Activated CD4-positive, alpha-beta T cell treated with anti-CD3 and anti-CD28 coated beads, Interleukin-2, amount 50 U/mL, for 16 hours (primary cell): ENCODE measurements at places on chromosomes 2 and 18.

DNA sequence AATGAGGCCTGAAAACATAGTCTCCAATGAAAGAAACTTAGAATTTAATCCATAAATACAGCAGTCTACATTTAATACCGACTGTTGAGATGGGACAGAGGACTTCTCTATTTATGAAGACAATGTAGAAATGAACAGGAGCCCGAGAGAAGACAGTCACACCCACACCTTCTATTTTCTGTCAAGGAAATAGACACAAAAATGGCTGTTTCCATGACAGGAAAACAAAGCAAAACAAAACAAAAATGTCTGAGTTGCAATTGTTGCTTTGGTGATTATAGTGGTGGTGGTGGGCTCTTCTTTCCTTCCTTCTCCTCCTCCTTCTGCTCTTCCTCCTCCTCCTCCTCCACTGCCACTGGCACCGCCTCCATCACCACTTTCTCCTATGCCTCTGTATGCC is 72.3 kb upstream of the CCDC68 start:
- no peak for DNase-seq

DNA sequence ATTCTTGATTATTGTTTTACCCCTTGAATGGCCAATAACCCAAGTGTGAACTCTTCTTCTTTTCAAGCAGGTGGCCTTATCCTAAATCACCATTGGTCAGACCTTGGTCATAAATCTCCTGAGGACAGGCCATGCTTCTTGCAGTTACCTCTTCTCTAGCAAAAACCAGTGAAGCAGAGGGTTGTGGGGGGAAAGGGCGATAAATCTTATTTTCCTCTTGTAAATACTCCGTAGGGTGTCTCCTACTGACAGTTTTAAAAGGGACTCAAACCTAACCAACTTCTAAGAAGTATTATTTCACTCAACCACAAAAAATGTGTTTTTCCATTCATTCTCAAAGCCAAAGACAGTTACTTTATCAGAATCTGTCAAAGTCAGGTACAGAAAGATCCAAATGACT is 168.1 kb upstream of the RMP24 start:
- no peak for DNase-seq

GRCh38 chr2:20419007-20419576 is 27.8 kb upstream of the RHOB start:
- no peak for DNase-seq

DNA sequence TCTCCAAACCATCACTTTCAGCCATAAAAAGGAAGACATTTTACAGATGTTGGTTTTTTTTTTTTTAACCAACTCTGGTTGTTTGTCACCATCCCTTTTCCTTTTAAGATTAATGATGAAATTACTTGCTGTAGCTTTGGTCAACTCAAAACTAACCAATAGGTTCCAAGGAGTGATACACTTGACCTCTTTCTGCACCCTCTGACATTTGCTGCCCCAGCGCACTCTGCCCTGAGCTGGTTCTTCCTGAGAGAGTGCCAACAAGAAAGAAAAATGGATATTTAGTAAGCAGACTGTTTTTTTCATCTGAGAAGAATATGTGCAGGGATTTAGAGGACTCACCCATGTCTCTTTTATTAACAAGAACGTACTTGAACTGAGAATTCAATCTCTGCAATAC is 520.0 kb downstream of the TXNL1 start:
- peak; percentile 3 for DNase-seq

DNA sequence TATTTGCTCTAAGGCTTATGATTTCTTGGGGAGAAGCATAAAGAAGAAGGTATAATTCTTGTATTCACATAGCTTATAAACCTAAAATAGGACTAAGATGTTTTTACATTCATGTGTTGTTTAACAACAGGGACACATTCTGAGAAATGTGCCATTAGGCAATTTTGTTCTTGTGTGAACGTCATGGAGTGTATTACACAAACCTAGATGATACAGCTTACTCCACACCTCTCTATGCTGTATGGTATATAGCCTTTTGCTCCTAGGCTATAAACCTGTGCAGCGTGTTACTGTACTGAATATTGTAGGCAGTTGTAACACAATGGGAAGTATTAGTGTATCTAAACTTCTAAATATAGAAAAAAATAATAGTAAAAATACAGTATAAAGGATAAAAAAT is 92.1 kb downstream of the PHLPP1 start:
- no peak for DNase-seq

DNA sequence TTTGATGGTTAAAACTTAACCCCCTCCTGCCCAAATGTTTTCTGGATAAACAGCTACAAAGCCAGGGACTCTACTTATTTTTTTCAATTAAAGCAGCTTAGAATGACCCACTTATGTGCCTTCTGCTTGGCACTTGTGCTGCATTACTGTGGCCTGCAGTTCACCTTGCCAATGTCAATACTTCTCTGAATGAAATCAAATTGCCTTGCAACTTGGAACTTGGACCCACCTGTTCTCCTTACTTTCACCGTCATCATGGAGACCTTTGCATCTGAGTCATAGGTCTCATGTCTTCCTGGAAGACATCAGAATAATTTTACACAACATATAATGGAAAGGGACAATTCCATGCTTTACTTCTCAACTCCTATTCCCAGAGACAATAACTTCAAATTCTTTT is 92.1 kb upstream of the FHL2 start:
- no peak for DNase-seq

- no peak for DNase-seq
Observed at GRCh38 chr18:40235836-40236235, 1719.2 kb upstream of the PIK3C3 start.

DNA sequence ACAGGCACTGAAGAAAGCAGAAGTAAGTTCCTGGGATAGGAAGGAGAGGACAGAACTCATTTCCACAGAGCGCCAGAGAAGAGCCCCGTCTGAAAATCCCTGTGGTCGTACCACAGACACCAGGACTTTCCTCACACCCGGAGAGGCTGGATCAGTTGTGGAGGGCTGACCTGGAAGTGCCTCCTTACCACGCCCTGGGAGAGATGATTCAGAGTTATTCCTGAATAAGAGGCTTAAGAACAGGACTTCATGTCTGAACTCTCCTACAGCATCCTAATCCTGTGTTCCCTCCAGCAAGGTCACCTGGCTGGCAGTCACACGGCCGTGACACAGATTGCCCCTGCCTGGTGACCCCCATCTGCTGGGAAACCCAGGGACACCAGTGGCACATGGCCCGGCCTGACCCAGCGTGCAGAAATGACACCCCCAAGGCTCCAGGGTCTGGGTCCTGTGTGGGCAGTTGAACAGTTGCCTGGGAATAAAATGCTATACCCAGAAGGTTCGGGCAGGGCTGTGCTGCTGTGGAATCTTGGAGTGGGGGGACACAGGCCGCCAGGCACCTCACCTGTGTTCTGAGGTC is 105.9 kb downstream of the PXDN start:
- no peak for DNase-seq

- DNase-seq, result no peak
Observed at GRCh38 chr2:101463911-101464641, 10.8 kb downstream of the RFX8 start.

DNA sequence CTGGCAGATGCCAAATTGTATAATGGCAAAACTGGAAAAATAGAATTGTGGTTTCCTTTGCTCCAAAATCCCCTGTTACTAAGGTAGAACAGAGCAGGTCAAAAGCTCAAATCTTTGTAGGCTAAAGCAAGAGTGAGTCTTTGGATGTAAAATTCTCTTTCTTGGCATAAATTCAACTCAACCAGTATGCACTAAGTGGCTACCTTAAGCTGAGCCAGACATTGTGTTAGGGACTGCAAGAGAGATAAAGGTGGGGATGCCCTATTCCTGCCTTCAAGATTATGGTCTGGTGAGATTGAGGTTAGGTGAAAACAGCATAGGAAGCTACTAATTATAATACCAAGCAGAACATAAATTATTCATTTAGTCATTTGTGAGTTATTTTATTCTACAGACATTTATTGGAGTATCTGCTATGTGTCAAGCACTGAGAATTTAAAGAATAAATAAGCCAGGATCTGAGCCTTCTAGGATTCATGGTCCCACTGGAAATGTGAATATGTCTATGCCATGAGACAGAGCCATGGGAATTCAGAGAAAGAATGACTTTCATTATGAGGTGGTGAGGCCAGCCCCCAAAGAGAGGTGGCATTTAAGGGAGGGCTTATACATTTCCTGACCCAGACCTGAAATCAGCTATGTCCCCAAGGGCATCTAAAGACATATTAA is 198.0 kb upstream of the NCKAP5 start:
- no peak for DNase-seq

DNA sequence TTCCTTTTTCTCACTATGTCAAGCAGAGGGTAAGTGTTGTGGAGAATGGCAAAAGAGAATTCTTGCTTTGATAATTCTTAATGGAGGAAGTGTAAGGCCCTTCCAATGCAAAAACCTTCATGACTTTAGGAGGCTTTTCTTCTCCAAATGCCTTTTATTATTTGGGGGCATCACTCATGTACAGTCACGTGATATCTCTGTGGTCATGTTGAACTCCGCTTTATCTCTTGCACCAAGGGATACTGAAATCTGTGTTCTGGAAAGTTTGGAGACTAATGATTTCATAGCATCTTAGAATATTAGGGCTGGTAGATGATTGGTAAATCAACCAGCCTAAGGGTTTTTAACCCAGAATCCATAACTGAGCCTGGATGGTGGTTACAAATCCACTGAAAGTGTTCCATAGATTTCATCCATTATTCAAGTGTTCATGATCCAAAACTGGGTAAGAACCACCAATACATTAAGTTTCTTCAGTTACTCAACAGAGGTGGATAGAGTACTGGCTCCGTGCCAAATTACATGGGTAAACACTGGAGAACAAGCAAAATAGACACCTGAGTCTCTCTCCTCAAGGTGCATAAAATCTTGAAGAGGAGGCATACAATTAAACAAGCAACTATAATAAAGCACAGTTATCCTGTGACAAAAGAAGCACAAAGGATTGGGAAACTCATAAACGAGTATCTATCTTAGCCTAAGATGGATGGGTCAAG is 169.6 kb upstream of the EPHA4 start:
- DNase-seq, result no peak

GRCh38 chr18:7844017-7844416 is 276.9 kb downstream of the PTPRM start:
- no peak for DNase-seq

DNA sequence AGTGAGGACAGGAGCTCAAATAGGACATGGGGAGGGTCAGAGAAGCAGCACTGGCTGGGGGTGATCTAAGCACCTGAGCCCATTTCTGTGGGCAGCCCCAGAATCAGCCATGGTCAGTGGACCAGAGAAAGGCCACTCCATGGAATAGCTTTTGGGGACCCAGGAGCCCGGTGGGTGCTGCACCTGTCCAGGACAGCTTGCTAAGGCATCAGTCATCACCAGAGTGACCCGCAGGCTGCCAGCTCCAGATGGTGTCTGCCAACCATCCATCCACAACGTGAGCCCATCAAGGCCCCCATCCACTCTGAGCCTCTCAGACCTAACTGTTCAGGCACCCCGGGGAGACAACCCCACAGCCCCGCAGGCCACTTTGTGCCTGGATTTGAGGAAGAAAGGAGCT is 23.6 kb upstream of the COL6A3 start:
- no peak for DNase-seq

- DNase-seq, result peak; percentile 2
Observed at GRCh38 chr2:219987830-219988229, 360.4 kb downstream of the SLC4A3 start.

- DNase-seq, result peak; percentile 48
Observed at GRCh38 chr2:241036397-241036963, 38.1 kb downstream of the SNED1 start.

- no peak for DNase-seq
Observed at GRCh38 chr18:56522816-56523215, 115.6 kb downstream of the TXNL1 start.

GRCh38 chr2:105858868-105859693 is 114.4 kb downstream of the NCK2 start:
- peak; percentile 57 for DNase-seq

DNA sequence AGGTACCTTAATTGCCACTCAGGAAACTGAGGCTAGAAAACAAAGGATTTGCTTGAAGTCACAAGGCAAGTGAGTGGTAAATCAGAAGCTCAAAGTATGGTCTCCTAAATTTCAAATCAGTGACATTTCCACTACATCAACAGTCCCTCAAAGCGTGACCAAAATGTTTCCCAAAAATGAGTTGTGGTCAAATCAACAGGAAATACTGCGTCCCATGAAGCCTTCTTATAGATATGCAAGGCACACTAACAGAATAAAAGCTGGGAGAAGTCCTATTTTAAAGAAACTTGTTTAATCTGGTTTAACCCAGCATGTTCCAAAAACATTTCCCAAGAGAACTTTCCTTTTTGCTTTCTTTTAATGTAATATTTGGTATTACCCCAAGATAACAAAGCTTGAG is 249.4 kb downstream of the EXOC6B start:
- no peak for DNase-seq

DNA sequence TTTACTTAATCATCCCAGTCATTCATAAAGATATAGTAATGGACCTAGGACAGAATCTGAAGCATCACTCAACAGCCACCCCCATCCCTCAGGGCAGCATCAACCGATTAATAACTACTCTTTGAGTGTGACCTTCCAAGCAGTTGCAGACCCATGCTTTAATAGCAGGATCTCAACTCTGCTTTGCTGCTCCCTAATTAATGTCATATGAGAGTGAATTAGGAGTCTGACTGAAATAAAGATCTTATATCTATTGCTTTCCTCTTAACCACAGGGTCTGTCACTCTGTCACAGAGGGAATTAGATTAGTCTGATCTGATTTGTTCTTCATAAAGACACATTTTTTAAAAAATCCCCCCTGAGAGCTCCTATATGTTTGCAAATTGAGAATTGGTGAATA is 46.1 kb upstream of the LRP1B start:
- DNase-seq, result no peak

DNA sequence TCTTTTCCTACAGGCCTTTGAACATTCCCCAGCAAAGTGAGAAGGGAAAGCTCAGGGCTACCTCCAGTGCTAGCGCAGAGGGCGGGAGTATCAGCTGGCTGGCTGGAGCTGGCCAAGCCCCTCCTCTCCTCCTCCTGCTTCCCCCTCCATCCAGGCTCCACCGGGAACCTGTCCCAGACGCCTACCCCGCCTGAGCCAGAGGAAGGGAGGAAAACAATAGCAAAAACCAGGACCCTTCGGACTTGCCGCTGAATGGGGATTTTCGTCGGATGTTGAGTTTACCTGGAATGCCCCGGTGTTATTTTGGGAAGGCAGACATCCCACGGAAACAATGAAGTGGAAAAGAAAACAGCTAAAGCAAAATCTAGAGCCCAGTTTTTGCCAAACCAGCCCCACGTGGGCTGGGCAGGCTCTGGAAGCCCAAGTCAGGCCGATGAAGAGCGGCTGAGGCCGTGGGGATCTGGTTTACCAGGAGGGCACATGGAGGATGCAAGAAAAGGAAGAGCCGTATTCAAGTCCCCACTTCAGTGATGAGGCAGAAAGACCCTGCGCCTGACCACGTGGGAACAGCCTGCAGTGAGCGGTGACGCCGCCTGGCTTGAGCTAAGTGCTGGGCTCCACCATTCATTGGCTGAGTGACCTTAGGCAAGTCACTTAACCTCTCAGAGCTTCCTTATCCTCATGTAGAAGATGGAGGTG is 100.4 kb upstream of the LCLAT1 start:
- no peak for DNase-seq

DNA sequence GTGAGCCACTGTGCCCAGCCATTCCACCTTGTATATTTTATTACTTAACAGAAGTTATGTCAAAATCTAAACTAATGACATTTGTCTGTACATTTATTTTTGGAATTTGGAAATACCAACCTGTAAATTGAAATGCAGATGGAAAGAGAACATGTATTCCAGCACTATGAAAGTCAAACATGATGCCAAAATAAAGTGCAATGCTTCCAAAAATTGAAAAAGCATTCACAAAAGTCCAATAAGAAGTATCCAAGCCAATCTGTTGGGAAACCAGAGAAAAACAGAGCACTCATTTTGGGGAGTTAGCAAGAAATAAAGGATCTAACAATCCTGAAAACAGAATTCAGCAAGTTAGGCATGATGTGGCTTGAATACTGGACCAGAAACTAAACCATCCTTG is 30.3 kb upstream of the NARS1 start:
- DNase-seq, result no peak
